DND-41 (cell line): ENCODE measurements at places on chromosomes 2 and 18.

DNA sequence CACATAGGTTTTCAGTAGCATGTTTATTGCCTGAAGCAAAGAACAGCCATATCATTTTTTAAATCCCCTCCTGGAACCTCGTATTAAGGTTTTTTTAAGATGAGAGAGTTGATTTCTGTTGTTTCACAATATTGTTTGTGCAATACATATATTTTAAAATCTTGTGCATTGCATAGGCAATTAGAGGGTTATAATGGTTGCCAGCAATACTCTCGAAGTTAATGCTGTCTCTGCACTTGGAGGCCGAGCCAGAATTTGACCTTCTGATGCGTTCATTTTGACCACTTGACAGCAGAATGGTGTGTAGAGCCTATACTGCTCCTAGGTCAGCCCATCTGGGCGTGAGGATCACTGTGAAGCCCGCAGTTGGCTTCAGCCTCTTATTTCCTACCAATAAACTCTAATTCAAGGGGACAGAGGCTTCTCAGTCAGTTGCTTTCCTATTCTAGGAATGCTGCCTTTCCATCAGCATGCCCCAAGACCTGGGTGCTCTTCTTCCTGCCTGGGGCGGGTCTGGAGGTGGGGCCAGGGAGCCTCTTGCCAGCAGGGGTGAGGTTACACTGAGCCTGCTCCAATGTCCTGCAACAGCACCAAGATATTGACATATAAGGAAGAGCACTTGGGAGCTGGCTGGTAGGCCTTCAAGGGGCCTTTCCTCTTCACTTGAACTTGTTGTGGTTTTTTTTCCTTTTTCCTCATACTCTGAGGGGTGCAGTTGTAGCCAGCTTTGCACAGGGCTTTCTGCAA is 91.4 kb upstream of the BCL2L11 start:
- DNase-seq = no peak

DNA sequence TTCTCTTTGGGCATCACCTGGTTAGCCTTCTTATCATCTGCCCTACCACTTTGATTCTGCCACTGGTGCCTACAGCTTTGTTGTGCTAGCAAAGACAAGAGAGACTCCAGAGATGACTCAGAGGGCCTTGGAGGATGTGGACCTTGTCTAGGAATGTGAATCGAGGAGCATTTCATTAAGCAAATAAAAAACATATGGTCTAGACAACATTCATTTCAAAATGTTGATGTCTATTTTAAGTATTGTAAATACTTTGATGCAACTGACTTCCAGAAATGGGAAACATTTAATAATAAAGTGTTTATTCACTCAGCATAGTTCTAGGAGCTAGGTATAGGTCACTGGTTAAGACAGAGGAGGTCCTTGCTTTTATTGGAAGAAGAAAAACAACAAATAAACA is 195.5 kb downstream of the CDCA7 start:
- no peak for DNase-seq

GRCh38 chr2:120840795-120841487 is 105.3 kb downstream of the GLI2 start:
- DNase-seq = no peak

GRCh38 chr2:932320-933115 is 18.1 kb upstream of the SNTG2 start:
- DNase-seq = no peak

GRCh38 chr2:75396314-75396713 is 164.4 kb downstream of the EVA1A start:
- no peak for DNase-seq

GRCh38 chr2:122145856-122146255 is 390.4 kb downstream of the TSN start:
- no peak for DNase-seq

DNA sequence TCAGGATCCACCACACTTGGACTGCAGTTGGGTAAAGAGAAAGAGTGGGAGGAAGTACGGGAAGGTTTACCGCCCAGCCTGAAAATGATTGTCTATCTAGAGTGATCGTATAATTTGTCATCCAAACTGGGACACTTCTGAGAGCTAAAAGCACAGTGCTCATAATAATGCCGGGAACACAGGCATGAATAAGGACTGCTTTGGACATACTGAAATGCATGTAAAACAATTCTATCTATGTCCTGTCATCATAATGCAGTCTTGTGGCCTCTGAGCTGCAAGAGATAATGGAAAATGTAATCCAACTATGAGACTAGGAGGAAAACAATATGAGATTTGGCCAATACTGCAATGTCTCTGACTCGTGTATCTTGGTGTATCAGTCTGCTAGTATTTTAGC is 435.5 kb downstream of the SOX11 start:
- no peak for DNase-seq

- no peak for DNase-seq
These were observed 78.1 kb downstream of the TEX51 start for GRCh38 chr2:126976721-126977328.

DNA sequence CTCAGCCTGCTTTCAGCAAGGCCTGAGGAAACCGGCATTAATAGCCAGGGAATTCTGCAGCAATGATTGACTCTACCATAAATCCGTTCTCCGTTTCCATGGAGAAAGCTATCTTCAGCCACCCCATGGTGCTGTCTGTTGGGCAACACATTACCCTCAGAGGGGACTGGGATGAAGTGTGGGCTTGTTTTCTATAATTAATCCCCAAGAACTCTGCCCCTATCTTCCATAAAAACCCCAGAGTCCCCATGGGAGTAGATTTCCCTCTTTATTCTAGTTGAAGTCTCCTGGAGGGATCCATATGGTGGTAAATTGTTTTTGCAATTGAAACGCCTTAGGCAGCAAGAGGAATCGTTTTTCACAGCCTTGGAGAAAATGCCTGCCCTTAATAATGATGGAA is 9.2 kb downstream of the G6PC2 start:
- no peak for DNase-seq

- DNase-seq = peak; percentile 50
These were observed 23.4 kb upstream of the GLI2 start for GRCh38 chr2:120712180-120712681.

- DNase-seq = no peak
These were observed 2750.9 kb downstream of the RPIA start for GRCh38 chr2:91442246-91442905.

GRCh38 chr2:121092095-121092494 is 192.9 kb downstream of the TFCP2L1 start:
- DNase-seq = no peak

DNA sequence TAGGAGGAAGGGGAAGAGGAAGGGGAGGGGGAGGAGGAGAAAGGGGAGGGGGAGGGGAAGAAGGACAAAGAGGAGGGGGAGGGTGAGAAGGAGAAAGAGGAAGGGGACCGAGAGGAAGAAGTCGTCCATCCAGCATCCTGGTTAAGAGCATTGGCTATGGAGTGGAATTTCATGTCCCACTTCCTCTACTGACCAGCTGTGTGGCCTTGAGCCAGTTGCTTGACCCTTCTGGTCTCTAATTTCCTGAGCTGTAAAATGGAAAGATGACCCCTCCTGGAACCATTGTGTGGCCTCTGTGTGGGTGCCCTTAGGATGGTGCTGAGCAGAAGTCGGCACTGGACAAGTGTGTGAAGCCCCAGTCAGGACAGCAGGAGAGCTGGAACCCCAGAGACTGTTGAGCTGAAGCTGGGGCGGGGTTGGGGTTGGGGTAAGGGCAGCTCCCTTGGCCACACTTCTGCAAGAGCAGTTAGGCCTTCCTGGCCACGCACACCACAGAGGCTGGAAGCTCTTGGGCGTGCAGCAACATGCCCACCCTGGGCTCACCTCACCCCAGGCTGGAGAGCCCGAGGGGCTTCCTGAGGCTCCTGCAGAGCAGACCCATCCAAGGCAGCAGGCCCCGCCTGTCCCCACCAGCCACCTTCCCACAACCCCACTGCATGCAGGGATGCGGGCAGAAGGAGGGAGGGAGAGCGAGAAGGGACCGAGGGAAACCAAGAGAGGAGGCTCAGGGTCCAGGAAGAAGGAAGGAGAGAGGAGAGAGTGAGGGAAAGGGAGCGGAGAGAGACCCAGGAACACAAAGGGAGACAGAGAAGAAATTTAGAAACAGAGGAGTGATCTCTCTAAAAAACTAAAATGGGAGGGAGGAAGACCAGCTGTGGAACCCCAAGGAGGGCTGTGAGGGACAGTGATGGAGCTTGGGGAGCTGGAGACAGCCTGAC is 16.2 kb downstream of the ADRA2B start:
- peak; percentile 62 for DNase-seq

GRCh38 chr2:222336442-222336841 is 37.6 kb upstream of the PAX3 start:
- no peak for DNase-seq

- no peak for DNase-seq
These were observed 107.0 kb downstream of the RNF144A start for GRCh38 chr2:7024261-7024660.

- DNase-seq = no peak
These were observed 470 bp downstream of the KCNF1 start for GRCh38 chr2:10912076-10912731.

DNA sequence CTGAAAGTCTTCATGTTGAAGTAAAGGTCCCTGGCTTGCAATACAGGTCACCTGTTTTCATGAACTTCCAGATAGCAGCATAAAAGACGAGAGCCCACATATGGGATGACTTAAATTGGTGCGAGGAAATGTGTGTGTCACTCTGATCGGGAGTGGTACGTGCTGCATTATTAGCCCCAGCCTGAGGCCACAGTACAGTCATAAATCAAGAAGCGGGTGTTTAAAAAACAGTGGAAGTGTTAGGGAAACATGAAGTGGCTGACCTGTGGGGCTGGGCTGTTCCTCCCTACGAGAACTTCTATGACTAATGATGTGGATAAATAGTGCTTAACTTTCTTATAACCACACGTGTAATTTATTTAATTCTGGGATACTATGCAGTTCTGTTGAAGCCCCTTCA is 24.4 kb downstream of the RDH14 start:
- no peak for DNase-seq

DNA sequence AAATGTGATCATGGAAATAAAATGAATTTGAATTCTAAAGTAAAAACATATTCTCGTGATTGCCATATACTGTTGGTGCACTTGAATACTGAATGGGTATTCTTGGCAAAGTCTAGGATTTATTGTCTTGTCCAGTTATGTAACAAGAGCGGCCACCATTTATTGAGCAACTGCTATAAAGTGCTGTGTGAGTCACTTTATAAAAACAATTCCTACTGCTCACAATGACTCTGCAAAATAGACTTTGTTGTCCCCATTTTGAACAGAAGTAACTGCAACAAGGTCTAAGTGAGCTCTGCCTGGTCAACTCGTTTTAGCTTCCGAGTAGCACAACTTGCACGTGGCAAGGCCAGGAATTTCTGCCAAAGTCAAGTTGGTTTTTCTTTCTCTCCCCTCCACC is 995.6 kb upstream of the FANCL start:
- DNase-seq = no peak

DNA sequence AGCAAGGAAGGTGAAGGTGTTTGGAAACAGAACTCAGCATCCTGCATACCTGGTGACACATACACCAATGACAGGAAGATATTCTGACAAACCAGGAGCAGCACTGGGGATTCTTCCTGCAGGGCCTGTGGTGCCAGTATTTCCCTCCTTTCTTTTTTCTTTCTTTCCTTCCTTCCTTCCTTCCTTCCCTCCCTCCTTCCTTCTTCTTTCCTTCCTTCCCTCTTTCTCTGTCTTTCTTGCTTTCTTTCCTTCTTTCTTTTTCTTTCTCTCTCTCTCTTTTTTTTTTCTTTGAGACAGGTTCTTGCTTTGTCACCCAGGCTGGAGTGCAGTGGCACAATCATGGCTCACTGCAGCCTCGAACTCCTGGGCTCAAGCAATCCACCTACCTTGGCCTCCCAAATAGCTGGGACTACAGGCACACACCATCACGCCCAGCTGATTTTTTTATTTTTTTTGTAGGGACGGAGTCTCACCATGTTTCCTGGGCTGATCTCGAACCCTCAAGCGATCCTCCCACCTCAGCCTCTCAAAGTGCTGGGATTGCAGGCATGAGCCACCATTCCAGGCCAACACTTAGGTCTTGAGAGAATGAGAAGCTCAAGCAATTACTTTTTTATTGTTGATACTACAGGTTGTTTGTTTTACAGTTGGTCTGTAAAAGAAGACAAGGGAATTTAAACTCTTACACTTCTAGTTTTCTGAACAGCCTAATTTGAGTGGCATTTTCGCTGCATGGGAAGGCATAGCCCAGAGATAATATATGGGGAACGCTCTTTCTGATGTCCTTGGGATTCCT is 54.7 kb upstream of the GATA6 start:
- DNase-seq = no peak

DNA sequence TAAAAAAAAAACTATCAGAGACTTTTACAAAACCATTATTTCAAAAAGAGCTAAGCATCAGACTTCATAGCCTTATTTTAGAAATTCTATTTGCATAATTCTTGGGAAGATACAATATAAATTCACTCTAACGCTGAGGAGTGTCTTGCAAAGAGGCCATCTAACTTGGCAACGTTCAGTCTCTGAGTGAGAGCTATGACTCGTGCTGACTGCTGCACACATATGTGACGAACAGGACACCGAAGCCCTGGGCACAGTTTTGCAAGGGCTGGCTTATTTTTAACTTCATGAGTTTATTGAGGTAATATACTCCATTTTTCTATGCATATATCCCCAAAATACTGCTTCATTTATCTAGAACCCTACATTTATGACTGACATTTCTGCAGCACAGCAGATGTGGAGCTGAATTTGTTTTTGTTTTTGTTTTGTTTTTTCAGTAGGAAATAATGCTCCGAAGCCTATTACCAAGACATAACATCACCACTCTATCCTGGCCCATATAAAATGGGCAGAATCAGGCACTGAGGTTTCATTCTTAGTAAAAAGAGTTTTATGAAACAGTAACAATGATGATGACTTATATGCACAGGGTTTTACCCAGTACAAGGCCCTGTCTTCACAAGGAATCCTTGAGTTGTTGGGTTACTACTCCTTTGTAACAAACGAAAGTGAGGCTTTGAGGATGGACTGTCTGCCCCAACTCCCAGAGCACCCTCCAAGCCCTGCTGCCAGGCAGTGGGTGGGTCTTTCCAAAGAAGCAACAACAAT is 68.3 kb downstream of the CRACDL start:
- no peak for DNase-seq

DNA sequence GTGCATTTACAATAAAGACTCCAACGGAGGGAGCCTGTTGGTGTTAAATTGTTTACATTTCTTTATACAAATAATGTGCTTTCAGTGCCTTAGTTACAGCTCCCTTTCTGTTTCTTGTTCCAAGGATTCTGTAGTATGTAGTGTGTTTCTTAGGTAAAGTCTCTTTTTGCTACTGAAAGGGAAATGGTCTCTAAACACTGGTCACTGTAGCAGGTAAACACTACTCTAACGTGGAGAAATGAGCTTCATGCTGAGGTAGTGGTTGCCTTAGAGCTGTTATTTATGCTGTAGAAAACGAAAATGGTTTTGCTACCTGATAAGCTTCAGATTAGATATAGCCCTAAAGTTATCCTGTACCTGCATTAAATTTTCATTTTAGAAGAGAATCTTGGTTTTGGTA is 163.6 kb downstream of the CAPN13 start:
- no peak for DNase-seq
